ENCODE measurements at places on chromosomes 6 and 20. TPM values are rescaled to one million over a fixed set of nuclear protein-coding genes. Genes with fewer than 3 reads are reported as not detected.

The NKX2-4 gene
- polyA plus RNA-seq = not detected

The GLP1R gene
- not detected for polyA plus RNA-seq

The LY6G6C gene
- not detected for polyA plus RNA-seq

The GRM1 gene
- polyA plus RNA-seq = 0.05 TPM

The SLC35B2 gene
- 27.7 TPM for polyA plus RNA-seq

The FAM162B gene
- 0.88 TPM for polyA plus RNA-seq

The OR2H2 gene
- not detected for polyA plus RNA-seq

DNA sequence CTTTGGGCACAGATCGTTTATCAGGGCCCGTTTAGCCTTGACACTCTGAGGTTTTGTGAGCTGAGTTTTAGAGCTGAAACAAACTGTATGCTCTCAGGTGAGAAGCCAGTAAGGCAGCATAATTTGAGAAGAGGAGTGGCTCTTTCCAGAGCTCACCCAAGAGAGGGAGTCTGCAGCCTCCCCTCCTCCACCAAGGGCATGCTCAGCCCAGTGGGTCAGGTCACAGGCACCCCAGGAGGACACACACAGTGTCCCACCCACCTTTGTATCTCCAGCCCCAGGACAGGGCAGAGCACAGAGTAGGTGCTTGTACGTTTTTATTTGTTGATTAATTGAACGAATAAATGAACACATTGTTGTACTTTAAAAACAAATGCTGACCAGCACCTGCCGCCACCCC is 3.4 kb downstream of the TSPO2 start:
- DNase-seq = no peak
- H3K36me3 ChIP-seq = no peaks in the 10 kb centered on the region
- H3K4me3 ChIP-seq = no peak overlapping the region

- peak; percentile 94 for DNase-seq
- peak within 1 kb of the TSS; percentile 41 for H3K27ac ChIP-seq
- H3K4me3 ChIP-seq = peak within 1 kb of the TSS; percentile 61
- H3K36me3 ChIP-seq = no peaks in the 10 kb centered on the region
- H3K27me3 ChIP-seq = no peaks in the 10 kb centered on the region
Measured at GRCh38 chr6:73452107-73452461, at the start of gene CGAS. CGAS (minus strand) TSS chr6:73452297; CDS start chr6:73452181, 116 bp downstream.

DNA sequence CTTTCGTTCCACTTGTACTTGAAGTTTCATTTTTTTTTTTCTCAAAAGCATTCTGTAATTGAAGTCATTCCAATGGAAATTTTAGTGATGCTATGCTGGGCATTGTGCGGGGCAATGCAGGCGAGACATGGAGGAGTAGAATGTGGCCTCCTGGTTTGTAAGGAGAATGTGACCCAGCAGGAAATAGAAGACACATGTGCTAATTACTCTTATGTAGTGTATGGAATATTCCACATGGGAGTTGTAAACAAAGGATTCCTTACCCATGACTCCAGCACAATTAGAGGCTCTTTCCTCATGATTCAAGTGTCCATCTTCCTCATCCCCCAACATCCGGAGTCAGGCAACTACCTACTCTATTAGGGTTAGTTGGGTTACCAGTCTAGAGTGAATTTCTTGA is 14.9 kb upstream of the RFPL4B start:
- no peak for DNase-seq
- H3K27ac ChIP-seq = no peak overlapping the region
- H3K4me3 ChIP-seq = no peak overlapping the region
- peaks cover 6% of the 10 kb centered on the region for H3K4me1 ChIP-seq
- H3K36me3 ChIP-seq = no peaks in the 10 kb centered on the region
- H3K27me3 ChIP-seq = no peaks in the 10 kb centered on the region

- no peak overlapping the region for H3K27ac ChIP-seq
- H3K4me3 ChIP-seq = no peak overlapping the region
- DNase-seq = no peak
- no peaks in the 10 kb centered on the region for H3K36me3 ChIP-seq
- H3K27me3 ChIP-seq = no peaks in the 10 kb centered on the region
Measured at GRCh38 chr6:93105017-93105416, 314.3 kb downstream of the EPHA7 start.

DNA sequence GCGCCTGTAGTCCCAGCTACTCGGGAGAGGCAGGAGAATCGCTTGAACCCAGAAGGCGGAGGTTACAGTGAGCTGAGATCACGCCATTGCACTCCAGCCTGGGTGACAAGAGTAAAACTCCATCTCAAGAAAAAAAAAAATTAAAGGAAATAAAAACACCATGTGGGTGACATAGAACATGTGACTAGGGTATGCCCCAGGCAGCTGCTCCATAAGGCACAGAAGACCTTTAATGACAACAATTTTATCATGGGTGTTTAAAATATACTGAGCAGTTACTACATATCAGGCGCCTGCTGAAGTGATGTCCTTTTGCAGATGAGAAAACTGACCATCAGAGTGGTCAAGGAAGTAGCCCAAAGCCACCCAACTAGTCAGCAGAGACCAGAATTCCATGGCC is 8.0 kb downstream of the PEDS1 start:
- H3K27ac ChIP-seq = no peak overlapping the region
- no peak for DNase-seq
- no peak overlapping the region for H3K4me3 ChIP-seq
- H3K4me1 ChIP-seq = no peaks in the 10 kb centered on the region
- no peaks in the 10 kb centered on the region for H3K27me3 ChIP-seq

DNA sequence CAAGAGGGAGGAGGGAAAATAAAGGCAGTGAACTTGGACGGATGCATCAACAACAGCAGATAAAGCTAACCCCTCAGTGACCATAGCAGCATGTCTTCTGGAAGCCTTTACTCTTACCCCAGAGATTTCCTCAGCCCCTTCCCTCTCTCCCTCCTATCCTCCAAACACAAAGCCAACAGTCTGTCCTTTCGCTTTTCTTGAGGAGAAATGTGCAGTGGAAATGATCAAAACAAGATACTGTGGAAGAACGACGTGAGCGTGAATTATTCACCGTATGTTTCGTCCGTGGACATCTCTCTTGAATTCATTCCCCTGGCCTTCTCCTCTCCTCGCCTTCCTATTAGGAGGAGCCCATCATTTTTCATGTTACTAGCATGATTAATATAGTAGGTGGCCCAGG is 8.5 kb downstream of the NRN1 start:
- no peak overlapping the region for H3K27ac ChIP-seq
- no peaks in the 10 kb centered on the region for H3K4me1 ChIP-seq
- H3K36me3 ChIP-seq = no peaks in the 10 kb centered on the region

- H3K4me1 ChIP-seq = peaks cover 6% of the 10 kb centered on the region
- no peak overlapping the region for H3K27ac ChIP-seq
- H3K27me3 ChIP-seq = no peaks in the 10 kb centered on the region
- H3K4me3 ChIP-seq = no peak overlapping the region
Measured at GRCh38 chr6:156060013-156060412, 604.4 kb upstream of the NOX3 start.

DNA sequence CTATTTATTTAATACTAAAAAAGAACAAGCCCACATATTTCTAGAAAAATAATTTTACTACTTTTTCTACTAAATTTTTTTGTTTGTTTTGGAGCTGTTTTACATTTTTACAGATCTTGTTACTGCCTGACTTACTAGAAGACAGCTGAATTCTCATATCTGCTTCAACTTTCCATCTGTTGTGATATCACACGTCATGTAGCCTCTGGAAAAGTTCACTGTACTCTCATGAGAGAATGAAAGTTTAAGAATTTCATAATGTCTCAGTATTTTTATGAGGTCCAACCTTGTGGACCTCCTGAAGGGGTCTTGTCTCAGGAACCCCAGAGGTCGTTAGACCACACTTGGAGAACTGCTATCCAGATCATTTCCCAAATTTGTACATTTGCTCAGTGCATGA is 81.7 kb upstream of the MTHFD1L start:
- H3K27me3 ChIP-seq = no peaks in the 10 kb centered on the region
- no peak overlapping the region for H3K27ac ChIP-seq
- peaks cover 3% of the 10 kb centered on the region for H3K36me3 ChIP-seq
- no peak for DNase-seq
- H3K4me1 ChIP-seq = no peaks in the 10 kb centered on the region

DNA sequence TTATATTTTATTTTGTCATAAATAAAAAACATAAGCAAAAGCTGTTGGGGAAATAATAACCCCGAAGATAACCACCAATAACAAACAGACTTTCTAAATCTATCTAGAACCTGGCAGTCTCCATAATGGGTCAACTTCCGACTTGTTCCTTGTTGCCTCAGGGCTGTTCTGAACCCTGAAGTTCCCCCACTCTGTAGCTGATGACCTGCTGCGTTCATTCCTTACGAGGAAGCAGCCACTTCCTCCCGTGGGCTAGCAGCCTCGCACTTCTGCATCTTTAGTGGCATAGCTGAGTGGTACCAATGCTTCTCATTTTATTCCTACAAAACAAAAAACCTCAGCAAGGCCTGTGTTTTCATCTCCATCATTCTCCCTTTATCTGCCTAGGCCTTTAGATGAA is 103.0 kb downstream of the PLEKHG1 start:
- H3K27ac ChIP-seq = no peak overlapping the region
- no peak overlapping the region for H3K4me3 ChIP-seq
- H3K27me3 ChIP-seq = no peaks in the 10 kb centered on the region
- H3K4me1 ChIP-seq = no peaks in the 10 kb centered on the region

- H3K4me3 ChIP-seq = no peak overlapping the region
- H3K4me1 ChIP-seq = no peaks in the 10 kb centered on the region
- no peaks in the 10 kb centered on the region for H3K27me3 ChIP-seq
- no peak for DNase-seq
- no peak overlapping the region for H3K27ac ChIP-seq
Measured at GRCh38 chr20:19260412-19261090, 48.1 kb downstream of the SLC24A3 start.

- no peak for DNase-seq
- no peak overlapping the region for H3K4me3 ChIP-seq
- no peaks in the 10 kb centered on the region for H3K27me3 ChIP-seq
- no peaks in the 10 kb centered on the region for H3K36me3 ChIP-seq
Measured at GRCh38 chr20:64053841-64054661, 4.6 kb upstream of the SOX18 start.

GRCh38 chr20:17676942-17677341 is 5.1 kb downstream of the RRBP1 start:
- H3K4me1 ChIP-seq = no peaks in the 10 kb centered on the region
- no peak for DNase-seq
- H3K27me3 ChIP-seq = no peaks in the 10 kb centered on the region
- no peak overlapping the region for H3K27ac ChIP-seq
- H3K4me3 ChIP-seq = no peak overlapping the region

DNA sequence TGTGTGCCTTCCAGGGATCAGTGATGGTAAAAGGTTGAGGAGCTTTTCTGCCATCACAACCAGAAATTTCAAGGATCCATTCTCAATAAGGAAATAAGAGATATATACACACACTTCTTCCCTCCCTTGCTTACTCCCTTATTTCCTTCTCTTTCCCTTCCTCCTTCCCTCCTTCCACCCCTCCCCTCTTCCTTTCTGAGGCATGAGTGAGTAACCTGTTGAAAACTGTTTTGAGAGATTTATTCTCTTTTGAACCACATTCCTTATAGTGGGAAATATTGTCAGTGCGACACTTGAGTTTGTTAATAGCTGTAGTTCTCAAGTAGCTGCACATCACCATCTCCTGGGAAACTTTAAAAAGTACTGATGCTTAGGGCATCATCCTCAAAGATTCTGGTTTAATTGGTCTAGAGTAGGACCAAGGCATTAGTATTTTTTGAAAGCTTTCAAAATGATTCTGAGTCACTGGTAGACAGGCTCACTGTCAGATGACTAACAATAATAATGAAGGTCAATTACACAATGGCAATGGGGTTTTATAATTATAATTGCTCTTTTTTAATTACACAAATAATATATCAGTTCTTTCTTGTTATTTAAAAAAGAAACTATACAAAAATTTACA is 109.9 kb downstream of the POPDC3 start:
- no peak overlapping the region for H3K4me3 ChIP-seq
- no peak overlapping the region for H3K27ac ChIP-seq
- H3K27me3 ChIP-seq = no peaks in the 10 kb centered on the region
- H3K4me1 ChIP-seq = no peaks in the 10 kb centered on the region

- no peak for DNase-seq
- no peaks in the 10 kb centered on the region for H3K4me1 ChIP-seq
- no peak overlapping the region for H3K4me3 ChIP-seq
- peaks cover 2% of the 10 kb centered on the region for H3K27me3 ChIP-seq
Measured at GRCh38 chr20:32037929-32038328, 14.1 kb upstream of the HCK start.

GRCh38 chr20:57843941-57844625 is 134.3 kb upstream of the PMEPA1 start:
- H3K27ac ChIP-seq = no peak overlapping the region

DNA sequence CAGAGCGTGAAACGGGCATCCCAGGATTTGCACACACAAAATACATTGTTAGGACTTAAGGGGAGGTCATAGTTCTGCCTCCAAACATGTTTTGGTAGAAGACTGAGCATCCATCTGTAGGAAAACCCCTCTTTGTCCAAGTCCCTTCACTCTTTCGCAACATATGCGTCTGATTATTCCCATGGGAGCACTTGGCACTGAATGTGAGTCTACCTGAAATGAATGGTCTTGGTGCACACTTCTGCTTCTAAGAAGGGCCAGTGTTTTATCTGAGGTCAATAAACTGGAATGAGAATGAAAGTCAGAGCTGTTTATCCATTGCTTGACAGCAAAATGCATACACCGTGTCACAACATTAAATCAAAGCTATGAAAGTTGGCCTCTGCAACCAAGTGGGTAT is 33.0 kb downstream of the GJA10 start:
- no peak overlapping the region for H3K4me3 ChIP-seq
- peaks cover 2% of the 10 kb centered on the region for H3K36me3 ChIP-seq
- H3K4me1 ChIP-seq = no peaks in the 10 kb centered on the region
- no peak for DNase-seq
- H3K27ac ChIP-seq = no peak overlapping the region

- H3K4me3 ChIP-seq = no peak overlapping the region
- H3K4me1 ChIP-seq = no peaks in the 10 kb centered on the region
- no peaks in the 10 kb centered on the region for H3K27me3 ChIP-seq
- H3K36me3 ChIP-seq = no peaks in the 10 kb centered on the region
- no peak for DNase-seq
Measured at GRCh38 chr6:24287239-24287638, 70.6 kb downstream of the DCDC2 start.

GRCh38 chr6:88865275-88865674 is 98.1 kb downstream of the RNGTT start:
- no peak overlapping the region for H3K4me3 ChIP-seq
- H3K27me3 ChIP-seq = no peaks in the 10 kb centered on the region
- H3K27ac ChIP-seq = no peak overlapping the region
- H3K4me1 ChIP-seq = peaks cover 9% of the 10 kb centered on the region
- no peak for DNase-seq

DNA sequence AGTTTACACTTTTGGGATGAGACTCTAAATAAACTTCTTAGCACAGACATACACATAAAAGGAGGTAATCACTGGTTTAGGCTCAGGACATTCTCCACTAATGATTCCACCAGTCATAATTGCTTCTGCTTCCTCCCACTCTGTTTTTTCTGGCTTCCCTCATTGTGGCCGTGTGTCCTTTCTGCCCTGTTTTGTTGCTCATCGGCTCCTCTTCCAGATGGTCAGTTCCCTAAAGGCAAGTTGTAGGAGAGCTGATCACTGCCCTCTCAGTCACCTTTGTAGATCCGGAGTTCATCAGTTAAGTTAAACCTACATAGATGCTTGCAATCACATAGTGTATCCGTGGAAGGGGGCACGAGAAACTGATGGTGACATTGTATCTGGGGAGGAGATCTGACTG is 200.5 kb upstream of the ARG1 start:
- no peak overlapping the region for H3K4me3 ChIP-seq
- H3K27me3 ChIP-seq = no peaks in the 10 kb centered on the region
- H3K4me1 ChIP-seq = no peaks in the 10 kb centered on the region
- H3K36me3 ChIP-seq = no peaks in the 10 kb centered on the region

- H3K27me3 ChIP-seq = no peaks in the 10 kb centered on the region
- H3K4me1 ChIP-seq = peaks cover 1% of the 10 kb centered on the region
- no peaks in the 10 kb centered on the region for H3K36me3 ChIP-seq
- no peak for DNase-seq
Measured at GRCh38 chr6:37877373-37878149, 58.0 kb downstream of the ZFAND3 start.
